ENCODE measurements at places on chromosomes 7 and 10. TPM values are rescaled to one million over a fixed set of nuclear protein-coding genes. Genes with fewer than 3 reads are reported as not detected.

Gene BAMBI
- total RNA-seq = 57.3 TPM

Gene RBM20
- 2.8 TPM for total RNA-seq

Gene SAMD9L
- 2.7 TPM for total RNA-seq

Gene RHOBTB1
- total RNA-seq = 26.4 TPM

Gene CAMK1D
- 29.2 TPM for total RNA-seq

Gene MPP7
- 11.8 TPM for total RNA-seq

Gene RBP3
- total RNA-seq = not detected

Gene AKR1C8
- total RNA-seq = 1.00 TPM

Gene SEMA3D
- 87.6 TPM for total RNA-seq

Gene ANXA7
- 60.6 TPM for total RNA-seq

Gene CABCOCO1
- total RNA-seq = not detected

Gene GNAT3
- 0.70 TPM for total RNA-seq

Gene RTKN2
- total RNA-seq = 10.0 TPM

Gene ANKRD30A
- total RNA-seq = not detected

Gene HIPK2
- total RNA-seq = 84.7 TPM

All from type B pancreatic cell (in vitro differentiated cells).